Smooth muscle cell of the coronary artery (primary cell): ENCODE measurements at places on chromosomes 12 and 14. TPM values are rescaled to one million over a fixed set of nuclear protein-coding genes. Genes with fewer than 3 reads are reported as not detected.

The IRAK3 gene
- 2.4 and 8.7 TPM in 2 replicates for total RNA-seq

The DDX51 gene
- total RNA-seq: 7.4 and 7.8 TPM in 2 replicates

The TMPRSS12 gene
- total RNA-seq: not detected in 2 replicates

The SERPINA1 gene
- 0.08 TPM in 1 of 2 replicates, not detected in the other for total RNA-seq

The PTPRB gene
- 3.9 and 19.1 TPM in 2 replicates for total RNA-seq

The CLEC7A gene
- not detected in 2 replicates for total RNA-seq

The LRP1-AS gene
- total RNA-seq: not detected in 2 replicates

The KRT77 gene
- not detected in 2 replicates for total RNA-seq

The BRF1 gene
- total RNA-seq: 22.7 and 37.1 TPM in 2 replicates

The BDKRB2 gene
- 0.08 and 61.8 TPM in 2 replicates for total RNA-seq

The TIMM9 gene
- total RNA-seq: 7.4 and 12.9 TPM in 2 replicates

The CEBPE gene
- total RNA-seq: not detected in 2 replicates

The HCAR1 gene
- under 0.01 and 0.35 TPM in 2 replicates for total RNA-seq

The ZC2HC1C gene
- total RNA-seq: 0.23 and 0.53 TPM in 2 replicates

The CYP46A1 gene
- 0.08 and 0.59 TPM in 2 replicates for total RNA-seq

The LMO3 gene
- 0.30 and 0.70 TPM in 2 replicates for total RNA-seq

The OR4L1 gene
- total RNA-seq: not detected in 2 replicates

The ZNF10 gene
- total RNA-seq: 8.3 TPM in 2 replicates

The CKB gene
- total RNA-seq: 12.8 and 48.9 TPM in 2 replicates

The PARPBP gene
- total RNA-seq: 2.1 and 4.4 TPM in 2 replicates

The PTGER2 gene
- 0.60 and 1.3 TPM in 2 replicates for total RNA-seq

The POC1B gene
- total RNA-seq: 5.0 and 9.9 TPM in 2 replicates

The PTPRR gene
- 0.83 and 0.94 TPM in 2 replicates for total RNA-seq

The TRHDE gene
- 0.38 TPM in 1 of 2 replicates, not detected in the other for total RNA-seq

The GLIPR1L2 gene
- total RNA-seq: 0.23 and 0.38 TPM in 2 replicates

The SCNN1A gene
- 0.12 and 0.15 TPM in 2 replicates for total RNA-seq

The GRIN2B gene
- under 0.01 TPM in 1 of 2 replicates, not detected in the other for total RNA-seq

The DHH gene
- 0.08 TPM in 1 of 2 replicates, not detected in the other for total RNA-seq

The AICDA gene
- total RNA-seq: 0.08 TPM in 1 of 2 replicates, not detected in the other

The KRT75 gene
- not detected in 2 replicates for total RNA-seq

The RHEBL1 gene
- total RNA-seq: 0.59 and 0.60 TPM in 2 replicates

The KRT74 gene
- not detected in 2 replicates for total RNA-seq

The ART4 gene
- 0.82 and 33.4 TPM in 2 replicates for total RNA-seq

The MYF5 gene
- total RNA-seq: not detected in 2 replicates

The VPS33A gene
- 10.9 and 14.3 TPM in 2 replicates for total RNA-seq

The FAIM2 gene
- 0.38 and 41.0 TPM in 2 replicates for total RNA-seq
